ENCODE measurements at places on chromosomes 6 and 20.

- no peak for DNase-seq
Measured at GRCh38 chr6:36597775-36598174, 3.6 kb downstream of the SRSF3 start.

DNA sequence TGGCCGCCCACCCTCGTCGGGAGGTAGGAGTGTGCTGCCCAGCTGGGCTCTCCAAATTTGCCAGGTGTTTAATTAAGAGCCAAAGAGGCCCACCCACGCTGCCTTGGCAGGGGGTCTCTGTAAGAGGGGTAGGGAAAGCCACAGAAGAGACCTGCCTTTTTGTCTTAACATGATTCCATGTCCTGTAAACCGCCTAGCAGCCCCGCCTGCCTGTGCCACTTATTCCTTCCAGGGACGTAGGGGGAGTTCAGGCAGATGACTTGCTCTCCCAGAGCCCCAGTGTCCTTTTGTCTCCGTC, 2.1 kb downstream of the FAM210B start:
- DNase-seq = no peak

DNA sequence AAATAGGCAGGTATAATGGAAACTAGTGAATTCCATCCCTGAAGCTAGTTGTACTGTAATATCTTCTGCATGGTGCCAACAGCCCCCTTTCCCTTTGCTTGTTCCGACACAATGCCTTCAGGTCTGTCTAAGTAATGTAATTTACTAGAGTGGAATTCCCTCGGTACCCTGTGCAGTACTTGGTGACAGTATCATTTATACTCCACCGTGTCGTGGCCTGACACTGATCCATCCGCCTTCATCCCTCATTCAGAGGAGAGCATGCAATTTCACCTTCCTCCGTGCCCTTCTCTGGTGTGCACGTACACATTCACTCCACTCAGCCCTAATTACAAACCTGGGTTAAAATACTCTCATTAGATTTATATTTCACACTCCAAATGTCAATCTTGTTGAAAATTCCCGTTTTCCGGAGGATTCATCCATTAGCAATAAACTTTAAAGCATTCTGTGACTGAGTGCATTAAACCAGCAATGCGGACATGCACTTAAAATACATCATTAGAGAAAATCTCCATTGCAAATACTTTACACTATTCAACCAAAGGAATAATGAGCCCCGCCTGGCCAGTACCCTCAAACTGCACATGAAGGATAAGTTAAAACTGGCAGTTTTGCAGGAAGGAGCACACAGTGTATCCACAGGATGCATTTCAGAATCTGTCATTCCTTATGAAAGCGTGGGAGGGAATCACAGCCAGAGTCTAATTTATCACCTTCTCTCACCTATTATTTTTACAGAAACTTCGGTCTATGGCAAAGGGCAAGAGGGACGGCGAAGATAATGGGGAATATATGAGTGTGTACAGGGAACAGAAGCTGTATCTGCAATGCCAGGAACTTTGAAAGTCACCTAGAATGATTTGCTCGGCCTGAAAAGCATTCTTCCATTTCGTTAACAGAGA, 182.5 kb downstream of the GJA10 start:
- no peak for DNase-seq

- DNase-seq = no peak
Measured at GRCh38 chr6:151002491-151002935, 137.0 kb downstream of the MTHFD1L start.

GRCh38 chr6:37121556-37121955, 48.4 kb upstream of the PIM1 start:
- no peak for DNase-seq

DNA sequence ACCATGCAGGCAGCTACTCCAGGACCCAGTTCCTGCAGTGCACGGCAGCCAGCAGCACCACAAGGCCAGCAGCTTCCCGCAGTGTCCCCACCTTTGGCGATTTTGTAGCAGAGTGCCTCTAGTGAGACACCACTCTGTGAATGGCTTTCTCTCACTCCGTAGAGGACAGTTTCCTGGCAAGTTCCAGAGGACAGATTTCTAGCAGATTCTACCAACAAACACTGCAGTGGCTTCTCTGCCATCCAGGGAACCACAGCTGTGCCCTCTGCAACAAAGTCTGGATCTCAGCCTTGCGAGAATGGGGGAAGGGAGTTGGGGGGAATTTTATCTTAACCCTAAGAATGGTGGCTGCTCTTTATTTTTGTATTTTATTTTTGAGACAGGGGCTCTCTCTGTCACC, 28.7 kb downstream of the SNHG17 start:
- DNase-seq = no peak

- DNase-seq = no peak
Measured at GRCh38 chr6:158638324-158638854, 6.2 kb downstream of the DYNLT1 start.

- no peak for DNase-seq
Measured at GRCh38 chr6:129843573-129843972, 17.5 kb downstream of the TMEM244 start.

DNA sequence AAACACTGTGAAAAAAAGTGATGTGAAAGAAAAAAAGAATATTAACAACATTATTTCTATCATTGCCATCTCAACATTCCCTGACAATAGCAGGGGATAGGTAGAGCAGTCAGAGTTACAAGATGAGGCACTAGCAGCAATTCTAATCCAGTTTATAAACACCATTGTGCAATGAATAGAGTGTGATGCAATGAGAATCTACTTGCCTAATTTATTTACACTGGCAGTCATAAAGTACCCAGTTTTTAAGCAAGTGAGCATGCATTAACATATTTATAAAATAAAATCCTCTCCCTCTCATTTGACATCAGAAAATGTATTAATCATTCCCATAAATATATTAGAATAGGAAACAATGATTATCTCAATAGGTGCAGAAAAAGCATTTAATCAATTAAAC, 2.5 kb upstream of the MANEA start:
- DNase-seq = peak; percentile 82

GRCh38 chr6:44250067-44250717, 3.3 kb downstream of the HSP90AB1 start:
- no peak for DNase-seq

DNA sequence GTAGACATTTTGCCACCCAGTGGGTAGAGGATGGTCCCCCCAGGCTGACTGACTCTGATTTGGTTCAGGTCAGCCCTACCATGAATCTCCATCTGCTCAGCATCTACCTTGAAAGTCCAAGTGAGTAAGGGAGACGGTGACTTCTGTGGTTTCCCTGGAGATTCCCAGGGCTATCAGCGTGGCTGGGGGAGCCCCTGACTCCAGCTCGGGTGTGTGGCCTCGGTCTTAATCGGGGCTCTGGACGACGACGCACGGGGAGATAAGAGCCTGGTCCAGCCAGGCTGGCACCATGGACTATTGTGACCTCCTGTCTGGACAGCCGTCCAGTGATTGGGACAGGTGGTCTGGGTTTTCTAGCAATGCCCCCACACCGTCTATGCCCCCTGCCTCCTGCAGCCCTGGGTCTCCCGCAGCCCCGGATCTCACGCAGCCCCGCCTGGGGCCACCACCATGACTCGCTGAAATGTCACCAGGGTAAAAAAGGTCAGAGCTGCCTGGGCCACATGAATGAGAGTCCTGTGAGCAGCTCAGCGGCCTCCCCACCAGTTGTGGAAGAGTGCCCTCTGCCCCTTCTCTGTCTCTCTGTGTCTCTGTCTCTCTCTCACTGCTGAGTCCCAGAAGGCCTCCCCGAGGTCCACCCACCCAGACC, 47.1 kb upstream of the GATA5 start:
- DNase-seq = no peak

- peak; percentile 62 for DNase-seq
Measured at GRCh38 chr6:73340048-73340447, 14.0 kb downstream of the DPPA5 start.
